Kidney epithelial cell (primary cell): ENCODE measurements at places on chromosomes 16 and 17.

GRCh38 chr17:61371606-61372005 is 28.0 kb upstream of the TBX2 start:
- DNase-seq = no peak

GRCh38 chr17:39393736-39394135 is 7.7 kb downstream of the FBXL20 start:
- no peak for DNase-seq

GRCh38 chr17:7445619-7445968 is 733 bp downstream of the CHRNB1 start:
- no peak for DNase-seq

DNA sequence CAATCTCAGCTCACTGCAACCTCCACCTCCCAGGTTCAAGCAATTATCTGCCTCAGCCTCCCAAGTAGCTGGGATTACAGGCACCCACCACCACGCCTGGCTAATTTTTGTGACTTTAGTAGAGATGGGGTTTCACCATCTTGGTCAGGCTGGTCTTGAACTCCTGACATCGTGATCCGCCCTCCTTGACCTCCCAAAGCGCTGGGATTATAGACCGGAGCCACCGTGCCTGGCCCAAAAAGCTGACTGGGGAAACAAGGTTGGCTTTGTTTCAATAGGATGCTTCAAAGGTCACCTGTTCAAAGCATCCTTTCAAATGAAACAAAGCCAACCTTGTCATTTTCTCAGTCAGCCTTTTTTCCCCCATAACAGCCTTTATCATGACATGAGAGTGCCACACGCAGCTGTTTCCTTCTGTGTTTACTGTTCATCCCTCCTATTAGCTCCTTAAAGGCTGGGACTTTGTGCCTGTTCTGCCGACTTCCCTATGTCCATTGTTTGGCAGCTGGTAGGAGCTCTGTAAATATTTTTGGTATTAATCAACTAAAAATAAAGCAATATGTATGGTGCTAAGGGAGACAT is 51.1 kb downstream of the ADAMTS18 start:
- no peak for DNase-seq

DNA sequence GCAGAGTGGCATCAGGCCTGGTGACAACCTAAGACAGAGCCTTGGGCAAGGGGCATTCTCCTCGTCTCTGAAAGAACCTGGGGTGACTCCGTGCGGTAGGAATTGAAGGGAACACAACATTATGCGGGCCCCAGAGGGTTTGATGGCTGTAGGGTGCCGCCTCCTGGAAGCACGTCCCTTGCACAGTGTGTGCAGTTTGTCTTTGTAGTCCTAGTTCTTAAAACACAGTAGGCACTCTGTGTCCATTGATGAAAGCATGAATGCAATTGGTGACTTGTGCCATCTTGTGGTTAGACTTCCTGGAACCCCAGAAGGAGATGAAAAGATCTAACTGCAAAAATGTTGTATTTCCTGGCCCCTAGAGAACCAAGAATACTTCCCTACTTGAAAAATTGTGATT is 279.8 kb downstream of the UTP18 start:
- DNase-seq = no peak
